ENCODE measurements at places on chromosomes 7 and 10.

- no peak for DNase-seq
Observed at GRCh38 chr7:112001091-112001826, 204.9 kb downstream of the DOCK4 start.

DNA sequence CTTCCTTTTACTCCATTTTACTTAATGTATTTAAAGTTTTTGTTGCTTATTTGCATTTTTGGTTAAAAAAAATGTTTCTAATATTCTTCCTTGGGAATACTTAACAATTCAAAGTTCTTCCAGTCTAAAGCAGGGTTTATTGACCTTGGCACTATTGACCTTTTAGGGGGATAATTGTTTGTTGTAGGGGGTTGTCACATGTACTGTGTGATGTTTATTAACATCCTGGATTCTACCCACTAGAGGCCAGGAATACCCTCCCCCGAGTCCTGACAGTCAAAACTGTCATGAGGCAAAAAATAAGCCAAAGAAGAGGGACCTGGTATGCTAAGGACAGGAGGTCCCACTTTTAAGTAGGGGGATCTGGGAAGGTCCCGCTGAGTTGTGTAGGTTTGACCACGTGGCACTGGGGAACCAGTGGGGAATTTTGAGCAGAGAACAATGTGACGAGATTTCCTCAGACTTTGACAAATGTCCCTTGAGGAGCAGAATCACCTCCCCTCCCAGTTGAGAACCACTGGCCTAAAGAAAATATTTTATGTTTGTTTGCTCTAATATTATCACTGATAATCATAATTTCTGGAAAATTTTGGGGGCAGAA lies 178.3 kb upstream of the PRR15 start:
- DNase-seq = no peak

- peak; percentile 48 for DNase-seq
Observed at GRCh38 chr7:111089822-111090426, 1.0 kb upstream of the LRRN3 start.

DNA sequence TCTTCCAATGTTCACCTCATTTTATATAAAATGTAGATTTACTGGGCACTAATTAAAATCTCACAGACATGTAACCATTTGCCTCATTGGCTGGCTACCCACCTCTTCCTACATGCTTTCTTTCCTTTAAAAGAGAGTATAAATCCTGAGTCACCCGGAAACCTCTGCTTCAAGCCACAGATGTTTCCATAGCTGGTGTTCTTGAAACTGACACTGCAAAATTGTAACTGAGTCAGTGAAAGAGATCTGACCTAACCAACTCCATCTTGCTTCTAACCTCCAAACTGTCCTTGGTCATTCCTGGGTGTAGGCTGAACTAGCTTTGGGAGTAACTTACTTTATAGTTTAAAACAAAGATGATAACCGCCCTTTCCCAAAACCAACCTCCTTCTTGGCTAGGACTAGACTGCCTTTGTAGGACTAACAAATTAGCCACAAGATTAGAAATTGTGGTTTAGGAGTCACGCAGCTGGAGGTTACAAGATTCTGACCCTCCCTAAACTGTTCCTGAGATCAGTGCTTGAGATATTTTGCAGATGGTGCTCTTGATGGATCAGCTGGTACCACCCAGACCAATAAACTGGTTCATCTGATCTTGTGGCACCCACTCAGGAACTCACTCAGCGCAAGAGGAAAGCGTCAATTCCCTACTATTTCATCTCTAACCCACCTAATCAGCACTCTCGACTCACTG lies 33.5 kb downstream of the SVOPL start:
- no peak for DNase-seq

DNA sequence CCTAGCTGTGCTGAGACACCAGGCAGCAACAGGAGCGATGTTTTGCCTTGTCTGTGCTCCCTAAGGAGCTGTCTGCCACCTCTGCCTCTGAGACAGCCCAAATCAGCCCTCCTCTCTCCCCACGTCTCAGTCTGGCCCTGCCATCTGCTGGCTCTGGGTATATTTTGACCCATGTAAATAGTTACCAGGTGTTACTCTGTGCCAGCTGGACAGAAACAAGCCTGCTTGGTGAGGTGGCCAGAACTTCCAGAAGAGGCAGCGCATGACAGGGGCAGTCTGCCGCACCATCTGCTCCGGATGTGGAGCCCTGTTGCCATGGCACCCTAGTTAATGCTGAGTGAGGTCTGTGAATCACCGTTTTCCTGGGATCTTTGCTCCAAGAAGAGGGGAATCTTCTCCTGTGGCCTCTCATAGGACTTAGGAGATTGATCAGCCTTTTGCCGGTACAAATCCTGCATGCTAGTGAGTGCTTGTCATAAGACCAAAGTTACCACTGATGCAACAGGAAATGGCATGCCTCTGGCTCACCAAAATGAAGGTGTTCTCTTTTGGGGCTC lies 31.8 kb downstream of the GSTO2 start:
- no peak for DNase-seq

- no peak for DNase-seq
Observed at GRCh38 chr10:31886885-31887284, 41.7 kb downstream of the ARHGAP12 start.

- no peak for DNase-seq
Observed at GRCh38 chr7:135160858-135161653, 9.5 kb downstream of the CYREN start.

DNA sequence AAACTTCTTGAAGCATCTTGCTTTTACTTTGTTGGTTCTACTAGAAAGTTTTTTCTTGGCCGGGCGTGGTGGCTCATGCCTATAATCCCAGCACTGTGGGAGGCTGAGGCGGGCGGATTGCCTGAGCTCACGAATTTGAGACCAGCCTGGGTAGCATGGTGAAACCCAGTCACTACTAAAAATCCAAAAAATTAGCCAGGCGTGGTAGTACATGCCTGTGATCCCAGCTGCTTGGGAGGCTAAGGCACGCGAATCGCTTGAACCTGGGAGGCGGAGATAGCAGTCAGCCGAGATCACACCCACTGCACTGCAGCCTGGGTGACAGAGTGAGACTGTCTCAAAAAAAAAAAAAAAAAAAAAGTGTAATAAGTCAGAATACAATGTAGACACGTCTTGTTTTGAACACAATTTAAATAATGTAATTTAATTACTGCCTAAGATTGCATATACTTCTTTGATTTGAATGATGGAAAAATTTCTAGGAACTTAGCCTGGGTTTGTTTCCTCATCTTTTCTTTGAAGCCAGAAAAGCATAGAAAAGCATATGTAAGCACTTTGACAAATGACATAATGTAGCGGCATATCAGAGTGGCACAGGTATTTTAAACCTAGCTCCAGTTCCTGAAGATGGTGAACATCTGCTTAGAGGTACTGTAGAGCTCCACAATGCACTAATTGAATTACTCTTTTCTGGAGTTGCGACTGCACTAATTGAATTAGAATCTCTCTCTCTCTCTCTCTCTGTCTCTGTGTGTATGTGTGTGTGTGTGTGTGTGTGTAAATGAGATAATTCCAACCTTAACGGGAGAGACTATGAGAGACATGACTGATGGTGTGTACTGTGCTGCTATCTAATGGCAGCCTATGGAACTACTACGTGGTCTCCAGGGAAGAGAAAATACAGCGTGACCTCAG lies 87.8 kb downstream of the BTRC start:
- DNase-seq = peak; percentile 45

DNA sequence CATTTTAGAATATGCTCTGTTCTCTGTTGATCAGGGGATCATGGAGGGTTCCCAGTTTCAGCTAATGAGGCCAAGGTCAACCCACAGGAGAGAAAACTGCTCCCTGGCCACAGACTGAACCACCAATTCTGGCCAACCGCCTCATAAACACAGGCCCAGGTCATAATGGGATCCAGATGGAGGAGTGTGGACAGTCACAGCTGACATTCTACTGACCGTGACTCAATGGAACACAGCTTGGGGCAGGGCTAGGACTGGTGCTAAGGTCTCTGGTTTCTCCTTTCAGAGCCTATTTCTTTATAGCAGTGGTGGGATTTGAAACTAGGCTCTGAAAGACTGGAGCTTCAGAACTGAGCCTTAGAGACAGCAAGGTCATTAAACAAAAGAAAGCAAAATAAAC lies 68.3 kb downstream of the HIPK2 start:
- DNase-seq = no peak

DNA sequence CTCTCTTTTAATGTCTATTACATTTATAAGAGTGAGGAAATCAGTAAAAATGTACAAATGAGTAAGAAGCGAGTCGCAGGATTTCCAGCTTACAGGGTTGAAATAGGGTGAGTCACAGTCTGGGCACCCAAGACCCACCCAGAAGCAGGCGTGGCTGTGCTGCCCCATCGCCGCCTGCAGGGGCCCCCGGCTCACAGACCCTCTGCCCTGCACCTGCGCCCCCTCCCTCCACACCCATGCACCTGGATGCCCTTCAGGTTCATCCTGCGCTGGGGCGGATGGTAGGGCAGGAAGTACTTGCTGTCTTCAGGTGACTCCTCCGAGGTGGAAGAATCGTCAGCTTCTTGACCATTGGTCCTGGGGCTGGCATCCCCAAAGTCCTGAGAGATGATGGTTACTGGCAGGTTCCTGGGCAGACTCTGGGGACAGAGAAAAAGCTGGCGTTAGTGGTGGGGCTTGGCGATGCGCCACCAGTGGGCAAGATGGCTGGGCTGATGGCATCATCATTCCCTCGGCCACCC lies 90.2 kb upstream of the GNA12 start:
- DNase-seq = no peak

- DNase-seq = no peak
Observed at GRCh38 chr10:23362879-23363792, 18.5 kb upstream of the C10orf67 start.

Measured in NCI-H187 treated with DMSO at 0.1 percent for 48 hours (cell line).